Activated CD8-positive, alpha-beta memory T cell treated with anti-CD3 and anti-CD28 coated beads for 4 hours (primary cell): ENCODE measurements at places on chromosomes 1 and 21.

DNA sequence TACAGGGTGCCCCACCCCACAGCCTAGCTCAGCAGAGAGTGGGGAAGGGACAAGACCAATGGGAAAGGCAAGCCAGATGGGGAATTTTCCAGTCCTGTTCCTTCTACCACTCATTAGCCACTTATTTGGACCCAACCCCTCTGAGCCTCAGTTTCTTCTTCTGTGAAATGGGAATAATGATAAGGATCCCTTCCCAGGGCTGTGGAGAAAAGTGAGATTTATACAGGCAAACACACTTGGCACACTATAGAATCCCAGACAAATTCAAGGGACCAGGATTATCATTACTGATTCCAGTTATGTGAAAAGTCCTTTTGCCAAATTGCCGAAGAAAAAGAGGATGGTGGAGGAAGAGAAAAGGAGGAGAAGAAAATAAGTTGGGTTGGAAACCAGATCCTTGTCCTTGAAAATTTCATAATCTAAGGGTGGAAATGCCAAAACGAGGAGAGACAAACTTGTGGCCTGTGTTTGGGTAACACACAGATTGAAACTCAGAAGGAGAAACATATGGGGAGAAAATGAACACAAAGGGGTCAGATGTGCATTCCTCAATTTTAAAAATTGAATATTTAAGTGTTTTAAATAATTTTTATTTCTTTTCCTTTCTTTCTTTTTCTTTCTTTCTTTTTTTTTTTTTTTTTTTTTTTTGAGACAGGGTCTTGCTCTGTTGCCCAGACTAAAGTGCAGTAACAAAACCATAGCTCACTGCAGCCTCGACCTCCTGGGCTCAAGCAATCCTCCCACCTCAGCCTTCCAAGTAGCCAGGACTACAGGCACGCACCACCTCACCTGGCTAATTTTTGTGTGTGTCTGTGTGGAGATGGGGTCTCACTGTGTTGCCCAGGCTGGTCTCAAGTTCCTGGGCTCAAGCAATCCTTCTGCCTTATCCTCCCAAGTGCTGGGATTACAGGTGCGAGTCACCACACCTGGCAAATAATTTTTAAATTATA, 9.6 kb downstream of the CAPN2 start:
- DNase-seq: no peak

GRCh38 chr1:87108814-87109411, 194.5 kb downstream of the HS2ST1 start:
- no peak for DNase-seq

GRCh38 chr1:48688102-48688760, 88.5 kb downstream of the BEND5 start:
- no peak for DNase-seq

DNA sequence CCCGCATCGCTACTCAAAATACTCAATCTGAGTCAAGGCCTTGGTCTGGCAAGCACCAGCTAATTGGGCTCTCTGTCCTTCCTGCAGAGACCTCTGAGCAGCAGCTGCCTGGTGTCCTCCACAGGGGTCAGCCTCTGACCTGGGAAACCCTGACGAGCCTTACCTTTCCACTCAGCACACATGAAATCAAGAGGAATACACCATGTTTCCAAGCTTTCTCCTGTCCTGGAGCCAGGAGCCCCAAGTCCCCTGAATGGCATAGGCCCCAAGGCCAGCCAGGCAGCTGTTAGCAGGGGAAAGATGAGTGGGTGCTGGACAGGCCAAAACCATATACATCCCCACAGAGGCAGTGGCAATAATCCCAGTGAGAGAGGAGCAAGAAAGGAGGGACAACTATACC, 27.2 kb upstream of the TSPEAR start:
- DNase-seq: no peak

- DNase-seq: no peak
These were observed 205.3 kb upstream of the RAB4A start for GRCh38 chr1:229065613-229066012.

DNA sequence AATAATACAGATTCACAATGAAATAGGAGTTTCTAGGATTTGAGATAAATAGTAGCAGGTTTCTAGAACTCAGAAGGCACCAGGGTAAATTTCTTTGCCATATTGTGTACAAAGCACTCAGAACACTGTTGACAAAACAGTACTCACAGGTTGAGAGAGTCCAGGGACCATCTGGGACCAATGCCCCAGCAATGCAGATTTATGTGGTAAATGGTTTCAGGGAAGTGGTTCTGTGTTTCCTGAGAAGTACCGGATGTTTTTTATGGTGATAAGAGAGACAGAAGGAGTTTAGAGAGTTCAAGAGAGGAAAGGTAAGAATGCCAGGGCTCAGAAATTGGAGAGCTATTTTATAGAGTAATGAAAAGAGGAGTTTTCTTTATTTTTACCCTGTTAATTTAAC, 29.6 kb upstream of the DIPK1A start:
- DNase-seq: no peak

DNA sequence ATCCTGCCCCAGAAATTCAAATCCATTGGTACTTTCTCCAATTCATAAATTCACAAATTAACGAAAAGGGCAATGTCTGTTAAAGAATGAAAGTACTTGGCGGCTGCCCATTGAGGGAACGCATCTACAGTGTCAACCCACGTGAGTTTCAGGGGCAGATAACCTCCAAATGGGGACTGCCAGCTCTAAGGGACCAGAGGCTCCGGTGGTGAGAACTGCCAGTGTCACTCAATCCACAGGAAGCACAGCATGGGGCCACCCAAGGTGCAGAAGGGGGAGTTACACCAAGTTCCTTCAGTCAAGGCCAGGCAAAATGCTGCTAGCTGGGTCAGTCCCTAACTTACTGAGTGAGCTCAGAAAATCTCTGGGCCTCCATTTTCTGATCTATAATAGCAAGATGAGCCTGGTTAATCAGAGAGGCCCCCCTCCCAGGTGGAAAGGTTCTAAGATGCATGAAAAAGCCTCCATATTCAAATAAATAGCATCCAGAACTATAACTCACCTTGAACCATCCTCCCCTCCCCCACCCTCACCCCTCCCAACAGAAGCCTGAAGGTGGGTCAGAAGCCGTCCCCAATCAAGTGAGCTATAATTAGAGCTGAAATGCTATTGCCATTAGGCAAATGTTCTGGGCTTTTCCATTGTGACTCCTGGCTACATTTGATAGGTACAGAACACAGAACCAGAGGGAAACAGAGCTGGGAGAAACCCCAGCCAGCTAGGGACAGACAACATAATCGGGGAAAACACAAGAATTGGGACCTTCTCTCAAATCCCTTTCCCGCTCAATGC, 41.7 kb downstream of the LRP8 start:
- no peak for DNase-seq

- no peak for DNase-seq
These were observed 475.4 kb upstream of the NR5A2 start for GRCh38 chr1:199551967-199552565.

DNA sequence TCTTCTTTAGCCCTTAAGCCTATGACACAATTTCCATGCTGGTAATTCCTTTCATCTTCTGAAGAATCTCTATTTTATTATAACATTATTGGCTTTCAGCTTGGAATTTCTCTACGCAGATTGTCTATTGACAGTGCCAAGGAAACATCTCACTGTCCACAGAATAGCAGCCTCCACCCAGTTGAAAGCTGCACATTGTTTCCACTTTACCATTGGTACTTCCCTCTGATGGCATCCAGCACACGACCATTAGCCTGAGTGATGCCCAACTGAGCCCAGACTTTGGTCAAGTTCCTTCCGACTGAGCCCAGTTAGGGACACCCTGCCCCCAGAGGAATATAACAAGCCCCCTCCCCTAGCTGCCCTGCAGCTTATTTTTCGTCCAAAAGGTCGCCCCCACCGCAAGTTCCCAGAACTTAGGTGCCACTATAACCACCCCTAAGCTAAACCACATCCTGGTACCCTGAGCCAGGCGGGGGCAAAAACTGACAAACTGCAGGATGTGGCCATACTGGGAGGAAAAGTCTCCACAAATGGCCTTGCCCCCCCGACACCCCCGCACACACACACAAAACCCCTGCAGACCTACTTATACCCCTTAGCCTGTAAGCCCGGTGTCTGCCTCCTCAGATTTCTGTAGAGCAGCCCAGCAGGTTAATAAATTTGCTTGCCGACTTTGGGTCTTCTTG, 13.2 kb downstream of the GBP5 start:
- no peak for DNase-seq

DNA sequence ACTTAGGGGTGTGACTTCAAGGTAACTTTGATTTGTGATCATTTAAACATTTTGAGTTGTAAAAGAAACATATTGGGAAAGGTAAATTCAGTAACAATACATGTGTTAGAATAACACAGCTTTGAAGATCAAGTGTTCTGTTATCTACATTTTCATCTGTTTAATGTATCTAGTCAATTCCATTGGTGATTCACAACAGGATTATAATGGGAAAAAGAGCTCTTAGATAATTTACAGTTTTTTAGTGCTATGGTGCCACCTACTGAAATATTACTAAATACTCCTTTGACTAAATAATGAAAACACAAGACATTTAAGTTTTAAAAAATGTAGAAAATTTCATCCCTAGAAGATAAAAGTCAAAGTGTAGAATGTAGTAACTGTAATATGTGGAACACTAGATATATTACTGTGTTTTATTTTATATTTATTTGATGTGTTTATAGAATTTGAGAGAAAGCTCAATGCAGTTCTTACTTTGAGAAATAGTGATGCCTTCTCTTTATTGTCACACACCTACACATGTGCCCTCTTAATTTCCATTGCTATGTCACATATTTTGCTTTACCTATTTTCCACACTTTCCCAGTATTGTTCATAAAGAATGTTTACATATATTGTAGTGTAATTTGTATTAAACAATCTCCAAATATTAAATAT, 47.4 kb downstream of the PTPRC start:
- no peak for DNase-seq

- no peak for DNase-seq
These were observed 60.4 kb upstream of the MAP10 start for GRCh38 chr1:232744847-232745246.

- DNase-seq: no peak
These were observed 268.5 kb downstream of the BRINP2 start for GRCh38 chr1:177439301-177439700.

GRCh38 chr1:212621043-212621948, 12.7 kb downstream of the ATF3 start:
- no peak for DNase-seq

- no peak for DNase-seq
These were observed 176.5 kb downstream of the PBX1 start for GRCh38 chr1:164735315-164736052.

- no peak for DNase-seq
These were observed 114.9 kb upstream of the SLC45A1 start for GRCh38 chr1:8203056-8203455.

- DNase-seq: no peak
These were observed 1.8 kb upstream of the PIK3CD start for GRCh38 chr1:9649769-9650168.

DNA sequence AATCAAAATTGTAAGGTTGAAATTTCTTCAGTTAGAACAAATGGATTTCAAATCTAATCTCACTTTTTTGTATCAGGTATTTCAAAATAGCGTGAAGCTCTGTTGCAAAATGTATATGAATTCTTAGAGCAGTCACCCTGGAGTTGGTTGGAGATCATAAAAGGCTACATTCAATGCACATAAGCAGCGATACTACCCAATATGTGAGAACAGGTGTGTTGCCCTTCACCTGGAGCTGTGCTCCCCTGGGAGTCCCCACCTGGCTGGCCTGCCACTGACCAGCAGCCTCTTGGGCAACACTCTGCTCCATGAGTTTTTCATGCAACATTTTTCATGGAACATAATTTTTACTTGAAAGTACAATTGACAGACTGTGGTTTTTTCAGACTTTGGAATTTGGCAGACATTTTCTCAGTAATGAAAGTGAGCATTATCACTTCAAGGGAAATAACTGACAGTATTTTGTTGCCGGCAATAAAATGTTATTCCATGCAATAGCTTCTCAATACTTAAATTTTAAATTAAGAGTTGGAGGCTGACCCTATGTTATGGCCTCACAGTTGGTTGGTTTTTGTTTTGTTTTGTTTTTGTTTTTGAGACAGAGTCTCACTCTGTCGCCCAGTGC, 95.1 kb downstream of the ST3GAL3 start:
- DNase-seq: no peak

DNA sequence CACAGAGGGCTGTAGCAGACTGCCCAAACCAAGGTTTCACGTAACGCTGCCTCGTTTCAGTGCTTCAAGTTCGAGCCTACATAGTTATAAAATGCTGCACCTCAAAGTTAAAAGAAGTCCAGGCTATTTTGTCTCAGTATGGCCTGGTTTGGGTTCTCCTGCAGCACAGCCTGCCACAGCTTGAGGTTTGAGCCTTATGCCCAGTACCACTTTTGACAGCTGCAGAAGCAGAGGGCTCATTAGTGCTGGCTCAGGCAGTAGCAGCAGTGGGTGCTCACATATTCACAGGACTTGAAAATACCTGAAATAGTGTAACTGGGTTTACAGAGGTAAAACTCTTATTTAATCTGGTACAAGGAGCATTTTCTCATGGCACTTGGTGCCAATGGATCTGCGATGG, 15.3 kb downstream of the SPATA46 start:
- no peak for DNase-seq

- DNase-seq: no peak
These were observed 213.8 kb upstream of the TMEM51 start for GRCh38 chr1:14939527-14940284.

- DNase-seq: no peak
These were observed 1.4 kb downstream of the LRRC7 start for GRCh38 chr1:69569175-69569541.

GRCh38 chr1:152565115-152565514, 1.5 kb downstream of the LCE3E start:
- no peak for DNase-seq

GRCh38 chr1:236979149-236979900, 24.9 kb downstream of the MT1HL1 start:
- no peak for DNase-seq

GRCh38 chr1:26811057-26811456, 15.4 kb upstream of the ZDHHC18 start:
- DNase-seq: no peak

GRCh38 chr1:179871940-179872339, 5.7 kb downstream of the TOR1AIP2 start:
- no peak for DNase-seq

DNA sequence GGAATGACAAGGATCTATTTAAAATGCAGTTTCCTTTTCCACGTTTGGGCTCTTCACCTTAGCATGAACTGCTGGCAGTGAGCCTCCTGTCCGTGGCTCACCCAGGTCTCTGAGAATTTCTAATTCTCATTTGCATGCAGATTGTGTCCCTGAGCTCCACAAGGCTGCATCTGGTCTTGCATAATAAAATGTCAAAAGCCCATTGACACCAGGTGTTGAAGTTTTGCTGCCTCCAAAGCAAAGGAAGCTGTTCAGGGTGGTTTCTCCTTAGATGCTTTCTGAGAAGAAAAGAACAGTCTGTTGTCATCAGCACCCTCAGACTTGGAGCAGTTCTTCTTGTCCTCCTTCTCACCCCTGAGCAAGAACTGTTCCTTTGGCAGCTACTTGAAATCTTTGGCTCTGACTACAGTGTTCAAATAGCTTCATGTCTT, 433.1 kb upstream of the KAZN start:
- DNase-seq: no peak

GRCh38 chr1:77283701-77284425, 2.0 kb downstream of the AK5 start:
- no peak for DNase-seq
